ENCODE measurements at places on chromosomes 5 and 9.
A peak's percentile ranks its signal among the peaks of the same experiment; 100 is the strongest.

GRCh38 chr9:27371382-27371781, 74.4 kb upstream of the EQTN start:
- peak; percentile 83 for DNase-seq

DNA sequence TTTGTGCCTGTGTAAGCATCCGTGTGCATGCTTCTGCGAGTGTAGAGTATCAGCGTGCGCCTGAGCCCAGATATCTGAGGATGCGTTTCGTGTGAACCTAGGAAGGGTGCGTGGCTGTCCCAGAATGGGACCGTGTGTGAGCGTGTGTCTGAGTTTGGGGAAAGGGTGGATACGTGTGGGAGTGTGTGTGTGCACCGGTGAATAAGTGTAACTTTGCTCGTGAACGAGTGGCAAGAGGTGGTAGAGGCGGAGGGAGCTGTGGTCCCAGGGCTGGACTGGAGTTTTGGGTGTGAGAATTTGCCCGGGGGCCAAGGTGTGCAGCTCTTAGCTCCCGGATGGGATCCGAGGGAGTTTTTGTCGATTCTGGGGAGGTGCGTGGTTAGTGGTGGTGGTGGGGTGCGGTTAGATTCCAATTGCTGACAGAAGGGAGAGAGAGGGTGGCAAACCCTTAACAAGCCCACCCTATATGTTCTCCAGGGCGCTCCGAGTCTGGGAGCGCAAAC, 686 bp upstream of the COL27A1 start:
- DNase-seq: no peak

- DNase-seq: no peak
Measured at GRCh38 chr9:2337627-2338026, 284.0 kb upstream of the VLDLR start.

DNA sequence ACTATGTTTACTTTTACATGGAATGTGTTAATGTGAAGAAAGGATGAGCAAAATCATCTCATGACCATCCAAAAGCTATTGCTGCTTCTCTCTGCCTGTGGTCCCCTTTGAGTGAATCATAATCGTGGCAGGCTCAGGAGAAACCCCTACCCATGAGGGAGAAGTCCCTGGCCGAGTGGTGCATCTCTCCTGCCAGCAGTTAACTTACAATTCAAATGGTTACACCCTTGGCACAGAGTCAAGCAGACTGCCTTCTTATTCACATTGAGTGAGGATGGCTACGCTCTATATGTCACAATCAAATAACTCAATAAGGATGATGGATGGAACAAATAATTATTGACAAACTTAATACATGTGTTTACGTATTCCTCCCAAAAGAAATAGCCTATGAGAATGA, 179.1 kb downstream of the FGF1 start:
- peak; percentile 63 for DNase-seq

DNA sequence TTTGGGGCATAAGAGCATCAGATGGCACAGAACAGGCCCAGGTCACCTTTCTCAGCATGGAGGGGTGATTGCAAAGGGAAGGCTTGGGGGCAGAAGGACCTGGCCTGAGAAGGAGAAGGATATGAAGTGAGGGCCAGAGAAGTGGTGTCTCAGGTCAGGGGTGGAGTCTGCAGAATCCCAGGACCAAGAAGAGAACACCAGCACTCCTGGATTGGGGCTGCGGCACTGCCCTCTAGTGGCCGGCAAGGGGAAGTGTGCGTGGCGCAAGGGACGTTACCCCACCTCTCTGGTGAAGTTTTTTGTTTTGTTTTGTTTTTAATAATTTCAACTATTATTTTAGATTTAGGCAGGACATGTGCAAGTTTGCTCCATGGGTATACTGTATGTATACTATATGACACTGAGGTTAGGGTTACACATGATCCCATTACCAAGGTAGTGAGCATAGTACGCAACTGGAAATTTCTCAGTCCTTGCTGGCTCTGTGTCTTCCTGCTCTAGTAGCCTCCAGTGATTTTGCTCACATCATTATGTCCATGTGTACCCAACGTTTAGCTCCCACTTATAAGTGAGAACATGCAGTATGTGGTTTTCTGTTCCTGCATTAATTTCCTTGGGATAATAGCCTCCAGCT, 1548.6 kb downstream of the EFNA5 start:
- peak; percentile 35 for DNase-seq

GRCh38 chr5:159071382-159071781, 28.3 kb downstream of the EBF1 start:
- no peak for DNase-seq

- DNase-seq: peak; percentile 2
Measured at GRCh38 chr5:118236108-118236849, 752.1 kb downstream of the DTWD2 start.

DNA sequence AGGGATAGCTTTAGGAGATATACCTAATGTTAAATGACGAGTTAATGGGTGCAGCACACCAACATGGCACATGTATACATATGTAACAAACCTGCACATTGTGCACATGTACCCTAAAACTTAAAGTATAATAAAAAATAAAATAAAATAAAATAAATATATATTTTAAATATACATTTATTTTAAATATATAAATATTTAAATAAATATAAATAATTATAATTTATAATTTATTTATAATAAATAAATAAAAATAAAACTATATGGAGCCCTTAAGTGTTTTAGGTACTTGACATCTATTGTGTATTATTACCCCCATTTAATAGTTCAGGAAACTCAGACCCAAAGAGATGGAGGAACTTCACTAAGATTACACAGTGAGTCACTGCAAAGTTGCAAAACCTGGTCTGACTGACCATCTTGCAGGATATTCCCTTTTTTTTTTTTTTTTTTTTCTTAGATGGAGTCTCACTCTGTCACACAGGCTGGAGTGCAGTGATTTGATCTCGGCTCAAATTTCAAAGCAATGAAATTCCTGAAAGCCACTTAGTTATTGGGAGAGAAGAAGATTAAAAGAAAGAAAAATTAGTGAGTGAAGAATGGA, 5.8 kb upstream of the C5orf52 start:
- DNase-seq: peak; percentile 76

- DNase-seq: no peak
Measured at GRCh38 chr5:23727271-23727670, 219.9 kb downstream of the PRDM9 start.

- no peak for DNase-seq
Measured at GRCh38 chr5:27963050-27963783, 924.8 kb upstream of the CDH9 start.

DNA sequence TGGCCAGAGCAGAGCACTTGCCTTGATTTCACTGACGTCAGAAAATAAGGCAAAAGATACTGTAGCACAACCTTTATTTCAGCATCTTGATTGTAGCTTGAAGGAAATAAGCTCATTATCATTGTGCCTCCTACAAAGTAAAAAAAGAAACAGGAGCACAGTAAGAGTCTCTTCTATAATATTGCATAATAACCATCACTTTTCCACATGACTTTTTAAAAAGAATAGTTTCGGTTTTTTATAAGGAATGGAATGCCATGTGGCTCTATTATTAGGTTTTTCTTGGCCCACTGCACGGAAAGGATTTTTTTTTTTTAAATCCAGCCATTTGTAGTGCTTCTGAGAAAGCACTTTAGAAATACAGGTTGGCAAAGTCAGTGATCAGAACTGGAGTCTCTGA, 655.3 kb downstream of the LRRC70 start:
- no peak for DNase-seq

DNA sequence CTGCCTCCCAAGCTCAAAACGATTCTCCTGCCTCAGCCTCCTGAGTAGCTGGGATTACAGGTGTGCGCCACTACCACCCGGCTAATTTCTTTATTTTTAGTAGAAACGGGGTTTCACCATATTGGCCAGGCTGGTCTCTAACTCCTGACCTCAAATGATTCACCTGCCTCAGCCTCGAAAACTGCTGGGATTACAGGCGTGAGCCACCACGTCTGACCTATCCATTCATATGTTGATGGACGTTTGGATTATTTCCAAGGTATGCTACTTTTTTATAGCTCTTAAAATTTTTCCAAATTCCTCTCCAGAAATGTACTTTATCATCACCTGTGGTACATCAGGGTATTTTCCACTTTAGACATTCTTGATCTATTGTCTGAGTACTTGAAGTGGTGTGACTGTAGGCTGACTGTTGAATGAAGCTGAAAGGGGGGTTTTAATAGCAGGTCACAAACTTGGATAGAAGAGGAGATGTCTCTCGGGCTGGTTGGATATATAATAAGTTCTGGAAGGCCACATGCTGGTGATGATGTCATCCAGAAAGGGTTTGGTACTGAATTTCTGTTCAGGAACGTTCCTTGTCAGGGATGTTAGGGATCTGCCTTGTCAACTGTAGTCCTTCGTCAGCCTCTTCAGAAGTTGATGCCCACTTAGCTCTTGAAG, 7.4 kb downstream of the CTNNA1 start:
- DNase-seq: no peak

All from kidney tubule cell (primary cell).